AML-193 (cell line): ENCODE measurements at places on chromosomes 12 and 14.

GRCh38 chr12:123529686-123530085 lies 3.8 kb downstream of the RILPL1 start:
- DNase-seq: no peak

- no peak for DNase-seq
Measured at GRCh38 chr12:25789541-25789944, 168.9 kb upstream of the RASSF8 start.

- no peak for DNase-seq
Measured at GRCh38 chr14:89245802-89246201, 171.2 kb downstream of the FOXN3 start.

DNA sequence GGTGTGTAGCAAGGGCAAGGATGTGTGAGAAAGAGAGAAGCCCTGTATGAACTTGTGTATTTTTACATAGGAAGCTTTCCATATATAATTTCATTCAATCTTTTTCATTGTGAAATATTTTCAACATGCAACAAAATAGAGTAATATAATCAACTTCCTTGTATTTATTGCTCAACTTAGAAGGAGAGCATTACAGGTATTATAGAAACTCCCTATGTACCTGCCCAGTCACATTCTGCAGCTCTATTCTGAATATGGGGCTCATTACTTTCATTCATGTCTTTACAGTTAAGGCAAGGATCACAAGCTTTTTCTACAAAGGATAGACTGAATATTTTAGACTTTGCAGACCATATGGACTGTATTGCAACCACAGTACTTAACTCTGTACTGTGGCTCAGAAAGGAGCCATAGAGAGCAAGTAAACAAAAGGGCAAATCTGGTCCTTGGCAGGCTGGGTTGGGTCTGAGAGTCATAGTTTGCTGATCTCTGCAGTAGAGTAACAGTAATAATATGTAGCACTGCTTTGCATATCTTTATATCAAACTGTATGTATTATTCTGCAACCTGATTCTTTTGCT lies 11.3 kb downstream of the NR1H4 start:
- no peak for DNase-seq

- DNase-seq: no peak
Measured at GRCh38 chr12:47297993-47298392, 218.2 kb upstream of the AMIGO2 start.

DNA sequence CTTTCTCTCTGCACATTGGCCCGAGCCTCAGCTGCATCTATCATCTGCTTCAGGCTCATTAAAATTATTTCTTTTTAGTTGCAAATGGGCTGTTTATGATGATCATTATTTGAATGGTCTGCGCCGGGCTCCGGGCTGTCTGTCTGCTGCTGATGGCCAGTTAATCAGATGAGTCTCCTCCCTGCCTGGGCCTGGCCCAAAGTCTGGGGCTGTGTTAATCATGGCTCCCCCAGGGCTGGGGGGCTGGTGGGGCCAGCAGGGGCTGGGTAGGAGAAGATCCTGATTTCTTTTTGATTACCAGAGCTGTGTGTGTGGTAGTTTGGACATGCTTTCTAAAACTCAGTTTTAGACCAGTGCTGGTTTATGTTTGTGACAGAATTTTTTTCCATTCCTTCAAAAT lies 159.1 kb downstream of the PHETA1 start:
- no peak for DNase-seq

DNA sequence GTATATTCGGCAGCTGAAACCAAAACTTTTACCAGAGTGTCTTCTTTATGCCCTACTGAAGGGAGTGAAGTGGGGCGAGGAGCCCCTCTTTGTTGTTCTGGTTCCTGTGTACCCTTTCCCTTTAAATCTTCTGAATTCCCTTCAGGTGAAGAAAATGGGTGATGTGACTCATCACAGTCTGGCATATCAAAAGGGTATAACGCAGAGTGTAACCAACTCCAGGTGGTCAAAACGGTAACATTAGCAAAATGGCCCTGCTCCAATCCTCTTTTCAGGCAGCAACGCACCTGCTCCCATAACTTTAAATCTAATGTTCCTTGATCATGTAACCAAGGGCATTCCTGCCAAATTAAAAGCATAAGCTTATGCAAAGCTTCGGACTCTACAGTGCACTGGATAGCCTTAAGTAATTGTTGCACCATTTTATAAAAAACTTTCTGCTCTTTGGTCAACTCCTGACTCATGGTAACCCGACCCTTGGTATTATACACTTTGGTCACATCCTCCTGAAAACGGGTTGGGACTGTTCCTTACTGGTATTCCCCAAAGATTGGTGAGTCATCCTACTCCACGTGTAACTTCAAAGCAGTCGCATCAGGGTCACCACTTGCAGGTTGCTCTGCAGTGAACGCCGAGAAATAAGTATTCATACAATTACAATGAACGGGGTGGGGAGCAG lies 83.1 kb downstream of the KCNMB4 start:
- DNase-seq: no peak

- DNase-seq: no peak
Measured at GRCh38 chr14:100906420-100906819, 2.9 kb upstream of the RTL1 start.

GRCh38 chr12:25054783-25055144 lies 105.9 kb upstream of the BCAT1 start:
- no peak for DNase-seq

DNA sequence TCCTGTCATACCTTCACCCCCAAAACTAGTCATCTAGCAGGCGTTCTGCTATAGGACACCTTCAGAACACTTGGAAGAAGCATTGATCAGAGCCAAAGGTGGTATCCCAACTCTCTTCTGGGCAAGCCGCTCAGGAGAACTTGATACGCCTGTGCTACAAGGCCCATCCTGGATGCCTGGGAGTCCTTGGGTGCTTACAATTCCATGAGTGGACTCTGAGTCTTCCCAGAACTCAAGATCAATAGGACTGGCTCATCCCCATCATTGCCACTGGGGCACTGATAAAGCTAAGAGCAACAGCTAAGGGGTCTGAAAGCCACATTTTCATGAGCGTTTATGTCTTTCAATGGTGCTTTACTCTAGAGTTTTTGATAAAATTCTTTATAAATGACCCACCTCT lies 1.9 kb downstream of the SPTB start:
- DNase-seq: no peak

DNA sequence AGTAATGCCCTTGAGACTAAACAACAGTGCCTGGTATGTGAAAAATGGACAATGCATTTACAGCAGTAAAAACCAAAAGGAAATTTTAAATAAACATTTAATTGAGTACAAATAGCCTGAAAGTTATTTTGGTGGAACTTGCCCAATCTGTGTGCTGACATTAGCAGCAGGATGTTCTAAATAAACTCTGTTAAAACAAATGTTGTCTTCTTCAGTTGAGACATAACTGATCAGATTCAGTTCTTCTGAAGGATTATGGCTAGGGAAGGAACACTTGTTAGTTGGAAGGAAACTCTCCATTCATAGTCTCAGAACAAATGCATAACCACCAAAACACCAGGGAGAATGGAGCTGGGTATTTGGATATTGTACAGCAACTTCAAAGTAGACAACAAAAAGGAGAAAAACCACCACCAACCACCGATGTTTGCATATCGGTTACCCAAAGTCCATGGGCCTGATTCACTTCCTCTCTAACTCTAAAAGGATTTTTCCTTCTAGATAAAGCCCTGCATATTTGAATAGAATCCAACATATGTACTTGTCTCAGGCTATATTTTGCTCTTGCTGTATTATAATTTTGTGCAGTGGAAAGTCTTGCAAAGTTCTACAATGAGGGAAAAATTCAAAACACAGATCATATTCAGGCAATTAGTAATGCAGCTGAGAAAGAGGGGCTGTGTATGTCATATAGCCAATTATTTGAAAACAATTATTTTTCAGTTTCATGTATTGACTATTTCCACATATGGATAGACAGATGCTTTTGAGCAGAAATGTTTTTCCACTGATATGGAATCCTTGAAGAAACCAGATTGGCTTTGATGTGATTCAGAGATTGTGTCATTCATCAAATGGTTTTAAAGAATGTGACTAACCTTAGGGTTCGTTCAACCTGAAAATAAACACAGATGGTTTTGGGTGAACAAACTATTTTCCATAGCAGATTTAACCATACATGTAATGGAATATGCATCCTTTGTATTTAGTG lies 152.2 kb upstream of the BMP4 start:
- no peak for DNase-seq

DNA sequence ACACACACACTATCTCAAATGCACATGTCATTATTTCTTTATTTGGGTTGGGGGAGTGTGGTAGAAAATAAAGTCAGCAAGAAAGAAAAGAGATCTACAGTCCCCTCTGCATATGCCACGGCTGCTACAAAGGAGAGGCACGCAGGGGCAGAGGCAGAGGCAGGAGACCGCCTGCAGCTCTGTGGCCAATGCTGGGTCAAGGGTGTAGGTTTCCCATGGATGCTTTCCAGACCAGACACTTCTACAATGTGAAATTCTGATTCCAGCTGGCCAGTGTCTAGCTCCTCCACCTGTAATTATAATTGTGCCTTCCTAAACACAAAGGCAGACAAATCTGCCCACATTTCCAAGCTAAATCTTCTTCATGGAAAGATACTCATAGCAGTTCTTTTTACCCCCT lies 19.2 kb downstream of the VPS37B start:
- no peak for DNase-seq

DNA sequence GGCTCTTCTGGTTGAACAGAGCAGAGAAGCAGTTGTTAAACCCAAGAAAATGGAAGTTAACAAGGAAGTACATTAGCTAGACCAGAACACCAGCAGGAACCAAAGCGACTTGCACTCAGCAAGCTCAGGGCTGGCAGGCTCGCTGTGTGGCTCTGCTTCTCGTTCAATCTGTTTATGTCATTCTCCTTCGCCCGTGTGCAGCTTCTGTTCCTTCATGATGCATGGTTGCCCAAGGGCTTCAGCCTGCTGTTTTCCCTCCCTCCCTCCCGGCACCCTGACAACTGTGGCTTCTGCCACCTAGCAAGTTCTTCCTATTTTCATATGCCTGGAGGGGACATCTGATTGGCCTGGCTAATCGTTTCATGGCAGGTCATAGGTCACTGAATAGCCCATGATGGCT lies 25.3 kb downstream of the PIGH start:
- no peak for DNase-seq

DNA sequence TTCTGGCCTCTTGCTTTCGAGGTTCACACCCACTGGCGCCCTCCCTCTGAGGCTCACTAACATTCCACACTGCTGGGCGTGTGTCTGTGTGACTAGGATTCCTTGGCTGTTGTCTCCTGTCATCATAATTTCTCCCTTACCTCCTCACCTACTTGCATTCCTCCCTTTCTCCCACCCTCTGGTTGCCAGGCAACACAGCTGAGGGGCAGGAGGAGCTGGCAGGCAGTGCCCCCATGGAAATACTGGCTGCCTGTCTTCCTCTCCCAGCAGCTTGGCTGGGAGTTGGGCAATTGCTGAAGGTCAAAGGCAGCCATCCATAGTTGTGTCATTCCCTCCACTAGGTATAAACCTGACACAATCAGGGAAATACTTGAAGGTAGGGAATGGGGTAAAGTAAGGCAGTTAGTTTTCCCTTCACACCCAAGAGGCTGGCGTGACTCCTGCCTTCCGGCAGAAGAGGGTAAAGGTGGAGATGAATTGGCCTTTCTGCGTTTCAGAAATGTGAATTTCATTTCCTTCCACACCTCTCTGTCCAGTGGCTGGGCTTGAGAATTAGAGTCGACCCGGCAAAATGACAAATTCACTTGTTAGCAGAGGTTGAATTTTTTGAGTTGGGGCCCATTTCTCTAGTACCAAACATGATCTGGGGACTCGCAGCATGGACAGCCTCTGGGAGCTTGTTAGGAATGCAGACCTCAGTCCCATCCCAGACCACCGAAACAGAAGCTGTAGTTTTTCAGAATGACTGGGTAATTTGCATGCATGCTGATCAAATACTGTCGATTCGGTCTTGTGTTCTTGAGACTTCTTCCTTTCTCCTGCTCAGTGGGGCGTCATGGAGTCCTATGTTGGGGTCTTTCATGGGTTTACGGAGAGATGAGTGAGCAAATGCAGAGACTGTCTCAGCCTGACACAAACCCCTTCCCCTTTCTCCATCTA lies 24.3 kb upstream of the EMP1 start:
- no peak for DNase-seq

GRCh38 chr14:51225751-51226150 lies 14.3 kb upstream of the TMX1 start:
- DNase-seq: no peak

GRCh38 chr12:55058776-55059175 lies 39.0 kb downstream of the NEUROD4 start:
- no peak for DNase-seq

DNA sequence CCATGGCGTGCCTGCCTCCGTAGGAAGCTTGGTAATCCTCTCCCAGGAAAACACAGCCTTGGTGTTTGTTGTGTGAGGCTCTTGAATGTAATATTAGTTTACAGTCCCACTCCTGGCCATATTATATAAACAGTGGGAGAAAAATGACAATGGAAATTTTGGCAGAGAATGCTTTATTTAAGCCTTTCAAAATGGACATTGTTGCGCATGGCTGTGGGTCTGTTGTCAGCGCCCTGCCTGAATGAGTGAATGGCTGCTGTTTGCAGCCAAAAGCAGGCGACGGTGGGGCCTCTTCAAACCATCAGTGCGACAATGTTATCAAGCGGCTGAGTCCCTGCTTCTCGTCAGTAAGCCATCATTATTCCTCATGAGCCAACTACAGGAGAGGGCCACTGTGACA lies 201.8 kb upstream of the RMST start:
- DNase-seq: no peak

DNA sequence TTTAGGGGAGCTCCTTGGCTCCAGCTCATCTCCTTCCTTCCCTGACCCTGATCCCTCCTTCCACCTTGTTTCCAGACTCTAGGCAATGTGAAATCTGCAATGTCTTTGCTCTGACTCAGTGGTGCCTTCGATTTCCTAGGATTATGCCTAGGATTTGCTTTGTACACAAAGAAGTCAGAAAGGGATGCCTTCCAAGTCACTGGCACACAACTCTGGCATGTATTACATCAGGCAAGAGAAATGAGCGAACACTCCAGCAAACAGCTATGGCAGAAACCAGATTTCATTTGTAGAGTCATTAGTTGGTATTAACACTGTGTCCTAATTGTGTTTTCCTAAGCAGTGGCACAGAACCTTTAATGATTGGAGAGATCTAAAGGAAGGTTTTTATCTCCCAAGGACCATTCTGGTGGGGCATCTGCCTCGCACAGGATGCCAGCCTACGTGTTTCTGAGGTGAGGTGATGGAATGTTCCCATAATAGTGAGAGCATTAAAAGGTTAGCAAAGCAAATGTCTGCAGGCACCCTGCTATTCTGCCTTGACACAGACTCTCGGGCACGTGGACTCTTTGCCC lies 84.9 kb downstream of the WSCD2 start:
- DNase-seq: no peak

- no peak for DNase-seq
Measured at GRCh38 chr14:89288114-89288513, 128.9 kb downstream of the FOXN3 start.

- no peak for DNase-seq
Measured at GRCh38 chr12:6369916-6370575, 5.3 kb downstream of the SCNN1A start.

GRCh38 chr14:105030836-105031396 lies 10.0 kb upstream of the CDCA4 start:
- no peak for DNase-seq
